Endothelial cell (in vitro differentiated cells): ENCODE measurements at places on chromosomes 16 and 17.
A peak's percentile ranks its signal among the peaks of the same experiment; 100 is the strongest.

DNA sequence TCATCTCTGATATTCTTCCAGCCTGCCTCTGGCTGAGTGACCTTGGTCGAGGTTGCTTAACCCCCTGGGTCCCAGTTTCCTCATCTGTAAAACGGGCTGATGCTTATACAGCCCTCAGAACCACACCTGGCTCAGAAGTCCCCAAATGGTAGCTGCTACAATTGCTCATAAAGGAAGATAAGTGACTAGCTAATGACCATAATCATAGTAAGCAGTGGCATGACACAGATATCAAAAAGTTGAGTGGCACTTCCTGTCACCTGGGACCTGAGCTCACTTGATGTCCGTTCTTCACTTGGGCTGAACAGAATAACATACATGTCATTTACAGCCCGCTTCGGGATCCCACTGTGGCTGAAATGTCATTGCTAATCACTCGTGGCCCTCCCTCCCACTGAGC is 1.8 kb downstream of the MGRN1 start:
- no peak for DNase-seq
- peaks cover 18% of the 10 kb centered on the region for H3K4me1 ChIP-seq
- H3K36me3 ChIP-seq, result peaks cover 10% of the 10 kb centered on the region
- peaks cover 8% of the 10 kb centered on the region for H3K27me3 ChIP-seq

GRCh38 chr17:58331815-58332777 is 3.5 kb upstream of the TSPOAP1 start:
- no peak overlapping the region for H3K27ac ChIP-seq
- peaks cover 21% of the 10 kb centered on the region for H3K4me1 ChIP-seq
- no peaks in the 10 kb centered on the region for H3K36me3 ChIP-seq
- peaks cover 13% of the 10 kb centered on the region for H3K27me3 ChIP-seq
- H3K4me3 ChIP-seq, result no peak overlapping the region

DNA sequence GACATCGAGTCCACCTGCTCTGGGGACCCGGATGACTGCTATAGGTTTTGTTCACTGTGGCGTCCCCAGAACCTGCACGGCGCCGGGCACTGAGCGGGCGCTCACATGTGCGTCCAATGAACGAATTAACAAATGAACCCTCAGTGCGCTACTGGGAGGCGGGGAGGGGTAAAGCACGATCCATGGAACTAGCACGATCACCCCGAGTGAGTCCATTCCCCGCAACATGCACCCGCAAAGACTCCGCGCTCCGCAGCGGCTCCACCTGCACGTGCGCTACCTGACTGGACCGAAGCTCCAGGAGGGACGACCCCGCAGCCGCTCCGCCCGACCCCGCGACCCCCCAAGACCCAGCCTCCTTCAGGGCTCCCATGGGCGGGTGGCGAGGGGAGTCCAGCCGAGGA is 491 bp downstream of the TRAP1 start:
- peaks cover 30% of the 10 kb centered on the region for H3K4me1 ChIP-seq
- peak overlapping the region; percentile 96 for H3K4me3 ChIP-seq
- peaks cover 7% of the 10 kb centered on the region for H3K27me3 ChIP-seq
- H3K27ac ChIP-seq, result no peak overlapping the region

- no peaks in the 10 kb centered on the region for H3K36me3 ChIP-seq
- H3K27ac ChIP-seq, result no peak overlapping the region
- H3K4me3 ChIP-seq, result no peak overlapping the region
- no peak for DNase-seq
Observed at GRCh38 chr16:88479793-88480760, 27.0 kb downstream of the ZFPM1 start.

DNA sequence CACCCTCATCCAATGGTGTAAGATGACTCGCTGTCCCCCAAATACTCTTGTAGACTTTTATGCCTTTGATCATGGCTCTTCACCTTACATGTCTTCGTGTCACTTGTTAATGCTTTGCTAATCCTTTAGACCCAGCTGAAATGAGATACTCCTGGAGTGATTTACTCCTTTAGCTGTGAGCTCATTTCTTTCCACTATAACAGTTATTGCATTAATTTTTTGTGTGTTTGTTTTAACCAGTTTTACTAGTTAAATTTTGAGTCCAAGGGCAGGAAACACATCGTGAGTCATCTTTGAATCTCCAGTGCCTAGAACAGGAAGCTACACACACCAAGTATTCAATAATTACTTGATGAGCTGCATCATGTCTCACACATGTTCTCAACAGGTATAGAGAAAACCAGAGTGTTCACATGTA is 6.5 kb upstream of the CTCF start:
- no peak for DNase-seq
- H3K27me3 ChIP-seq, result peaks cover 6% of the 10 kb centered on the region
- H3K4me3 ChIP-seq, result no peak overlapping the region
- peaks cover under 1% of the 10 kb centered on the region for H3K36me3 ChIP-seq

DNA sequence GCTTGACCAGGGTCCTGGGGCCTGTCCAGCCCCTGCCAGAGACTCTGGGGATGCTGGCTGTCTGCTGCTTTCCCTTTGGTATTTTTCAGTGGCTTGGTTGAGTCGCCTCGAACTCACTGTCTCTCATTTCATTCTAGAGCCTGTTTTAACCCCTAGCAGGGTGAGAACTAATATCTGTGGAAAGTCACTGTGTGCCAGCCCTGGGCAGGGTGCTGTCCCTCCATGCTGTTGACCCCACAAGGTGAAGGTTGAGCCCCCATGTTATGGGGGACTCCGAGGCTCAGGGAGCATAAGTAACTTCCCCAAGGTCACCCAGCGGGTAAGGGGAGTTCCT is 33.0 kb downstream of the DCAKD start:
- H3K27ac ChIP-seq, result no peak overlapping the region
- no peak for DNase-seq
- peak overlapping the region; percentile 83 for H3K4me3 ChIP-seq
- peaks cover 12% of the 10 kb centered on the region for H3K27me3 ChIP-seq

DNA sequence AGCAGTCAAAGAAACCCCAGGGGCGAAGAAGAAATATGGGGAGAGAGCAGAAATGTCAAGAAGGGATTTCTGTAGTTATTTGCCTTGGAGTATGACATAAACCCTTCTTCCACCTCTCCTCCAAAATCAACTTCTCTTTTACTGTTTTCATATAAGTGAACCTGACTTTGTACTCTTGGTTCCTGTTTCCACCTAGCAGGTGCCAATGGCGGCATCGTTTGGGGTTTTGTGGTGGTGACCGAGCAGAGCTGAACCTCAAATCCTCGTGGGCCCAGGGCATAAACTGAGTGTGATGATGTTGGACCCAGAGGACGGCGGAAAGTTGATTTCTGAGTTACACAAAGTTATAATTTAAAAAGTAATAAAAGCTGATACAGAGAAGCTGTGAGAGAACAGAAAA is 39.6 kb upstream of the PSMD7 start:
- no peak for DNase-seq
- H3K27me3 ChIP-seq, result no peaks in the 10 kb centered on the region
- no peak overlapping the region for H3K27ac ChIP-seq
- no peak overlapping the region for H3K4me3 ChIP-seq
- H3K4me1 ChIP-seq, result peaks cover 5% of the 10 kb centered on the region

DNA sequence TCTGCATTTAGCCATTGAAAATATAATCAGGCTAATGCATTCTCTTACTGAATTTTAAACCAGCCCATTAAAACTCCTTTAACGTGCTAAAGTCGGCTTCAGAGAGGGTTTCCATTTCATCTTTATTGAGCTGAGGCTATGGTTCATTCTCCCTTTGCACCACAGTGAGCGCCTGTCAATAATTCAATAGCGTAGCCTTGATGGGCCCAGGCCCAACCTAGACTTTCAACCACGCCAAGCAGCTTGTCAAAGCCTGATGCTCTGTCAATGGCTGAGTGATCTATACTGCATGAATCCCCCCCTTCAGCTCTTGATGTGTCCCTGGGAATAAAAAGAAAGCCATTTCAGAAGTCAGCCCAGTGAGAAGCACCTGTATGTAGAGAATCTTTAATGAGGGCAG is 106.0 kb downstream of the RBFOX1 start:
- no peak overlapping the region for H3K4me3 ChIP-seq
- no peaks in the 10 kb centered on the region for H3K4me1 ChIP-seq
- H3K27me3 ChIP-seq, result no peaks in the 10 kb centered on the region
- no peak overlapping the region for H3K27ac ChIP-seq
- no peaks in the 10 kb centered on the region for H3K36me3 ChIP-seq

DNA sequence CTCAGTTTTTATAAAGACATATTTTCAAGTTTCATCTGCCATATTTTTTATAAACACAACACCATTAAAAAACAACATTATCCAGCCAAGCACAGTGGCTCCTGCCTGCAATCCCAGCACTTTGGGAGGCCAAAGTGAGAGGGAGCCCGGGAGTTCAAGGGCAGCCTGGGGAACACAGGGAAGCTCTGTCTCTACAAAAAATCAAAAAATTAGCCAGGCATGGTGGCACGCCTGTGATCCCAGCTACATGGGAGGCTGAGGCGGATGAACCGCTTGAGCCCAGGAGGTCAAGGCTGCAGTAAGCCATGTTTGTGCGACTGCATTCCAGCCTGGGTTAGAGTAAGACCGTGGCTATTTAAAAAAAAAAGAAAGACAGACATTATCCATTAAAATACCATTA is 17.2 kb upstream of the NTAN1 start:
- peaks cover 21% of the 10 kb centered on the region for H3K36me3 ChIP-seq
- DNase-seq, result no peak
- H3K4me3 ChIP-seq, result no peak overlapping the region
- no peak overlapping the region for H3K27ac ChIP-seq
- no peaks in the 10 kb centered on the region for H3K4me1 ChIP-seq

- H3K27me3 ChIP-seq, result no peaks in the 10 kb centered on the region
- no peak overlapping the region for H3K27ac ChIP-seq
- DNase-seq, result no peak
- H3K4me1 ChIP-seq, result no peaks in the 10 kb centered on the region
- H3K36me3 ChIP-seq, result peaks cover 23% of the 10 kb centered on the region
- H3K4me3 ChIP-seq, result no peak overlapping the region
Observed at GRCh38 chr17:55410722-55411462, 10.7 kb downstream of the MMD start.

DNA sequence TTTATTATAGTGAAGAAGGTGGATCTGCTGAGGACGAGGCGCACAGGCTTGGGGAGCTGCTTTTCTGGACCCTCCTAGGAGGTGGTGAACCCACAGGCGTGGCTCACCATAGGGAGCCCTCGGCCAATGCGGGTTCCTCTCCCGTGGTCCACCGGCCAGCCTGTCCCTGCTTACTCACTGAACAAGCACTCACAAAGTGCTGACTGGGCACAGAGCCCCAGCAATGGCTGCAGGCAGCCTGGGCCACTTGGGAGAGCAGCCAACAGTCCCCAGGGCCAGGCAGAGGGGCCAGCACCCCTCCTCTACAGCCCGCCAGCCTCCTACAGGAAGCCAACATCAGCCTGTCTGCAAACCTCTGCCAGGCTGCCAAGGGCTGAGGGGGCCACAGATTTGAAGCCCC is 19.1 kb upstream of the NCBP3 start:
- no peak overlapping the region for H3K4me3 ChIP-seq
- peaks cover 6% of the 10 kb centered on the region for H3K27me3 ChIP-seq
- H3K36me3 ChIP-seq, result peaks cover 7% of the 10 kb centered on the region
- no peaks in the 10 kb centered on the region for H3K4me1 ChIP-seq
- H3K27ac ChIP-seq, result no peak overlapping the region

- DNase-seq, result no peak
- H3K27ac ChIP-seq, result no peak overlapping the region
- H3K27me3 ChIP-seq, result peaks cover 3% of the 10 kb centered on the region
- H3K36me3 ChIP-seq, result no peaks in the 10 kb centered on the region
- no peak overlapping the region for H3K4me3 ChIP-seq
Observed at GRCh38 chr16:75787440-75787839, 61.1 kb upstream of the CPHXL start.

GRCh38 chr17:31494259-31495021 is 103.0 kb downstream of the RAB11FIP4 start:
- H3K4me1 ChIP-seq, result peaks cover 6% of the 10 kb centered on the region
- no peak overlapping the region for H3K27ac ChIP-seq
- H3K27me3 ChIP-seq, result peaks cover 10% of the 10 kb centered on the region
- no peak for DNase-seq
- H3K36me3 ChIP-seq, result peaks cover 4% of the 10 kb centered on the region

DNA sequence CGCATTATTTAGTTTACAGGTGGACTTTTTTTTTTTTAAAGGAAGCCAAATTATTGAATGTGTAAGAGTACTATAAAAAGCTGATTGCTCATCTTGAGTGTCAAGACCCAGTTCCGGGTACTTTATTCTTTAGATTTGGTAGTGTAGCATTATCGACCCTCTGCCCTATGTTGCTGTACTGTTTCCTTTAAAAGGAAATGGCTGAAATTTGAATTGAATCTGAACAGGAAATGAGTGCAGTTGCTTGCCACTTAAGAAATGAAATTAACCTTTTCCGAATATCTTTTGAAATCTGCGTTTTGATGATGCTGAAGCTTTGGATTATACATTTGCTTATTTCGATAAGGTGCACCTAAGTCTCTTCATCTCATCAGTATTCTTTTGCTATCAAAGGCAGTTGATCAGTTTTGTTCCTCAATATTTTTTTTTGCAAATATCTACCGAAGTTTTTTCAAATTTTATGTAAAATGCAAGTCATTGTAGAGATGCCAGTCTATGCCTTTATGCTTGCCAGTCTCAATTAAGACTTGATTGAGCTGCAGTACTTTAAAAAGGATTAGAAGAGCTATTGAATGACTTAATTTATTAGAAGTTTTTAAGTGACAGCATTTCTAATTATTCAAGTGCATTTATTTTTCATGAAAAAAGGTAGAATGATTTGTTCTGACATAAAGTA is 1.8 kb downstream of the GGNBP2 start:
- H3K36me3 ChIP-seq, result peaks cover 7% of the 10 kb centered on the region
- H3K4me3 ChIP-seq, result peak overlapping the region; percentile 97
- H3K27me3 ChIP-seq, result peaks cover 10% of the 10 kb centered on the region
- H3K27ac ChIP-seq, result peak overlapping the region; percentile 95
- H3K4me1 ChIP-seq, result peaks cover 18% of the 10 kb centered on the region

- no peak overlapping the region for H3K27ac ChIP-seq
- peaks cover 8% of the 10 kb centered on the region for H3K36me3 ChIP-seq
- no peak for DNase-seq
- peaks cover 2% of the 10 kb centered on the region for H3K27me3 ChIP-seq
Observed at GRCh38 chr17:29855686-29856085, 74.3 kb downstream of the SSH2 start.

- DNase-seq, result no peak
- H3K27me3 ChIP-seq, result no peaks in the 10 kb centered on the region
- H3K36me3 ChIP-seq, result no peaks in the 10 kb centered on the region
- H3K27ac ChIP-seq, result no peak overlapping the region
- no peak overlapping the region for H3K4me3 ChIP-seq
Observed at GRCh38 chr16:87945351-87946042, 5.7 kb upstream of the BANP start.

- no peaks in the 10 kb centered on the region for H3K4me1 ChIP-seq
- no peaks in the 10 kb centered on the region for H3K36me3 ChIP-seq
- H3K27me3 ChIP-seq, result peaks cover 2% of the 10 kb centered on the region
- H3K4me3 ChIP-seq, result no peak overlapping the region
Observed at GRCh38 chr16:65249768-65250167, 127.9 kb upstream of the CDH11 start.

- H3K36me3 ChIP-seq, result no peaks in the 10 kb centered on the region
- H3K27me3 ChIP-seq, result peaks cover 4% of the 10 kb centered on the region
- peaks cover 7% of the 10 kb centered on the region for H3K4me1 ChIP-seq
- DNase-seq, result peak; percentile 34
- no peak overlapping the region for H3K4me3 ChIP-seq
Observed at GRCh38 chr16:81558444-81559175, 114.0 kb downstream of the CMIP start.

GRCh38 chr17:81003711-81004475 is 12.3 kb downstream of the CHMP6 start:
- H3K36me3 ChIP-seq, result peaks cover 5% of the 10 kb centered on the region
- no peak overlapping the region for H3K27ac ChIP-seq
- H3K27me3 ChIP-seq, result peaks cover 20% of the 10 kb centered on the region
- H3K4me3 ChIP-seq, result no peak overlapping the region
- DNase-seq, result no peak

- H3K4me1 ChIP-seq, result peaks cover 19% of the 10 kb centered on the region
- H3K27ac ChIP-seq, result peak overlapping the region; percentile 36
- peak overlapping the region; percentile 87 for H3K4me3 ChIP-seq
- H3K27me3 ChIP-seq, result peaks cover 40% of the 10 kb centered on the region
Observed at GRCh38 chr16:67157892-67158635, 1.6 kb downstream of the TRADD start.
